ENCODE measurements at places on chromosomes 5 and 9. TPM values are rescaled to one million over a fixed set of nuclear protein-coding genes. Genes with fewer than 3 reads are reported as not detected.

GRCh38 chr9:17082343-17083064 is 52.3 kb upstream of the CNTLN start:
- no peak for DNase-seq

GRCh38 chr5:55994998-55995914 is 493 bp upstream of the IL6ST start:
- DNase-seq, result peak; percentile 97

DNA sequence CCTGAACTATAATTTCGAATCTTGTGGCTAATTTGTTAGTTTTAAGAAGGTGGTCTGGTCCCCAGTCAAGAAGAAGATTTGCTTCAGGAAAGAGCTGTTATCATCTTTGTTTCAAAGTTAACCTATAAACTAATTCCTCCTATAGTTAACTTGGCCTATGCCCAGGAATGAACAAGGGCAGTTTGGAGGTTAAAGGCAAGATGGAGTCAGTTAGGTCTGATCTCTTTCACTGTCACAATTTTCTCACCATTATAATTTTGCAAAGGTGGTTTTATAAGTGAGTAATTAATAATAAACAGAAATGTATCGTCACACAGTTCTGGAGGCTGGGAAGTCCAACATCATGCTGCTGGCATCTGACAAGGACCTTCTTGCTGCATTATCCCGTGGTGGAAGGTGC is 238.6 kb downstream of the PIK3R1 start:
- DNase-seq, result no peak

DNA sequence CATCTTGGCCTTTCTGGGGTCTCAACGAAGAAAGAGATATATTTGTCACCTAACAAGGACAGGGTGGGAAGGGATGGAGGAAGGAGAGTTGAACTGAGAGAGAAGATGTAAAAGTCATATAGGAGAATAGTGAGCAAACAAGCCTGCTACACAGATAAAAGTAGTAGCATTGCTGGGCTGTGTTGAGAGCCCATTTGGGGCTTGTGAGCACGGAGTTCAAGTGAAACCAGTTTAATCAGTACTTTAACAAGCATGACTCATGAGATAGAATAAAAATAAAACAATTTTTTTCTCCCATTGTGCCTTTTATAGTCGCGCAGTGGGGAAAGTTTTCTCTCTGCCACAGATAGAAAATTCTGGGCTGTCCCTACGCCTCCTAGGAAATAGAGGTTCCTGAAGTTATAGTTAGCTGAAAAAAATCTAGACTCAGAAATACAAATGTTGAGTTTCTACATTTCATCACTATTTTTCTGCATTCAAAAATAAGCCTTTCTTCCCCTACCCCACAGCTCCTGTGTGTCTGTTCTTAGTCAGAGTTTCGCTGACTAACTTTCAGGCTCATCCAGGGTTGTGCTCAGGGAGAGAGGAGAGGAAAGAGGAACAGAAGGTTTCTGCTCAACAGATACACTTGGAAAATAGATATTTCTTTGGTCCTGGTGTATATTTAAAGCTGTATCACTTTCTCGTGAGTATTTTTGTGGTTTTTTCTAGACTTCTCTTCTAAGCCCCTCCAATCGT is 395.8 kb upstream of the ADAMTSL1 start:
- DNase-seq, result no peak

NUTM2F gene
- total RNA-seq, result not detected

GRCh38 chr5:96026406-96027041 is 64.9 kb upstream of the ELL2 start:
- no peak for DNase-seq

DNA sequence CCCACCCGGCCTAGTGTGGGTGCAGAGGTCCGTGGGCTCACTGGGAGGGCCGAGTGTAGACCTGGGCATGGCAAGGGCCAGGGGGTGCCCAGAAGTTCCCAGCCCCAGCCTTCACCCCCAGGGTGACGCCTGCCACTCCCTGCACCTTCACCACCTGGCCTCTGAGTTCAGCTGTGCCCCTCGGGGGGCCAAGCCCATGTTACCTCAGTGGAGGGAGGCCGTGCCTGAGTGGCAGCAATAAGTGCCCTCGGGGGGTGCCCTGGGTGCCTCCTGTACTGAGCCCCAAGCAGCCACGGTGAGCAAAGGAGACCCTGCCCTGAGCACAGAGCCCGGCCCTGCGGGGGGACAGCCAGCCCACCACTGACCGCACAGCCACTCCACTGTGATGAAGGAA is 10.3 kb upstream of the FCN2 start:
- DNase-seq, result no peak

DNA sequence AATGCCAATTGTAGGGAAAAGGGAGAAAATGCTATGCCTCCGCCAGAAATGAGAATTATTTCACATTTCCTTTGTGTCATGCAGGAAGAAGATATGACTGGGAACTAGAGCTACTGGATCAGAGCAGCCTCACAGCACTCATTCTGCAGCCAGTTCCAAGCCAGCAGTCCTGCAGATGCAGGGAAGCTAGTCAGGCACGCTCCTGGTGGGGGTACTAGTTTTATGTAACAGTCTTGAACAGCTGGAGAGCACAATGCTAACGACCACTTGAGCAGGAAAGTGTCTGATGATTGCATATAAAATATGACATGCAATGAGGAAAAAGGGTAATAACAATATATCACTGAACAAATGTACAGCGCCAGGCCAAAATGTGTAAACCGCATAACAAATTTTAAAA is 21.7 kb downstream of the CDH10 start:
- no peak for DNase-seq

GRCh38 chr9:119597499-119597898 is 228.3 kb upstream of the BRINP1 start:
- no peak for DNase-seq

DNA sequence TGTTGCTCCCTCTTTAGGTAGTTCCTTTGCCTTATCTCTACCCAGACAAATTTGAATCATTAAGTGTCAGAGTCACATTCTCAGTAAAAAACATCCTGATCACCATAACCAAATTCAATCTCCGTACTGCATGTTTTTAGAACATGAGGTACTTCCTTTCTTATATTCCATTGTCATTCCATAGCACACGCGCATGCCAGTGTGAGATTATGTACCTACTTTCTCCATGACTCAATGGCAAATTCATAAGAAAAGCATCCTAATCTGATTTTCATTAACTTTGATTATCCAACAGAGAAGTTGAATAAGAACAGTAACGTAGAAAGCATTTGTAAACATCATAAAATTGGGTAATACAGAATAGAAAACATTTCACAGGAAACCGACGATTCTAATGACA is 1118.6 kb upstream of the CDH9 start:
- no peak for DNase-seq

ST8SIA4 gene
- total RNA-seq, result 36.2 TPM

GRCh38 chr5:32522429-32523143 is 62.8 kb upstream of the SUB1 start:
- DNase-seq, result no peak

DNA sequence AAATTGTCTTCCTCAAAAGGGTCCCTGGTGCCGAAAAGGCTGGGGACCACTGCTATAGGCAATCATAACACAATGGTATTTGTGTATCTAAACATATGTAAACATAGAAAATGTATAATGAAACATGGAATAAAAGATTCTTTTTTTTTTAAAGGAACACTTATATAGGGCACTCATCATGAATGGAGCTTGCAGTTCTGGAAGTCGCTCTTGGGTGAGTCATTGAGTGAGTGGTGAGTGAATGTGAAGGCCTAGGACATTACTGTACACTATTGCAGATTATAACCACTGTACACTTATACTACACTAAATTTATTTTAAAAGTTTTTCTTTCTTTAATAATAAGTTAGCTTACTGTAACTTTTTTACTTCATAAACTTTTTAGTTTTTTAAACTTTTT is 176.4 kb downstream of the ARRDC3 start:
- no peak for DNase-seq

TMEM141 gene
- total RNA-seq, result 14.7 TPM

- no peak for DNase-seq
Observed at GRCh38 chr5:138498376-138498775, 33.1 kb downstream of the EGR1 start.

DNA sequence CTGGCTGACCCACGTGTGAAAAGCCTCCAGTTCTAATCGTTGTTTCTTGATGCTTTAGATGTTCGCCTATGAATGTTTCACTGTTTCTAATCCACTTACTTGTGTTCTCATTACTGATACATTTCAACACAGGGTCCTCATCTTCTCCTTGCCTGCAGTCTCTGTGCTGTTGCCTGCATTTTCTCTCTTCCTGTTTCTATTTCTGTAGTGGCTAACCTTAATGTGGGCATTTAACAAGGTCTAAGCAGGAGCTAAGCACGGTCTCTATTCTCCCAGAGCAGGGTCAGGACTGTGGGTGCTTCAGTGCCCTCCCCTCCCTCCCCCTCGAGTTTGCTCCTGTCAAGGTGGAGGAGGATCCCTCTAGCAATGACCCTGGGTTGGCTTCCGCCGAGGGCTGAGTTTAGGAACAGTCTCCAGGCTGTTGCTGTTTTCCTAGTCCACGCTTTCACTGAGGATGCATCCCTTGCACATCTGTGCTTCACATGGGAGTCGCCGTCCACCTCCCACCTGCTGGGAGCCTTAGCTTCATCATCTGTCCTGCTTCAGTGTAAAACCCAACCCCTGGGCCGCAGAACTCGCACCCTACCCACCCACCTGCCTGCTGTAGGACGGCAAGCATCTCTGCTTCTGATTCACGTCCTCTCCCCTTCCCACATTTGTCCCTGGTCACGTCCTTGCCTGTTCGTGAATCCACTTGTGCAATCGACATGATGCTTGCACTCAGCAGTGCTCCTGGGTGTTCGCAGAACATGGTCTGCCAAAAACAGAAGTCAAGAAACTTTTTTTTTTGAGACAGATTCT is 2.4 kb upstream of the EXOC3 start:
- no peak for DNase-seq

GRCh38 chr9:121252104-121252851 is 15.7 kb upstream of the GSN start:
- no peak for DNase-seq

GRCh38 chr5:674630-675011 is 18.5 kb downstream of the TPPP start:
- DNase-seq, result no peak

DNA sequence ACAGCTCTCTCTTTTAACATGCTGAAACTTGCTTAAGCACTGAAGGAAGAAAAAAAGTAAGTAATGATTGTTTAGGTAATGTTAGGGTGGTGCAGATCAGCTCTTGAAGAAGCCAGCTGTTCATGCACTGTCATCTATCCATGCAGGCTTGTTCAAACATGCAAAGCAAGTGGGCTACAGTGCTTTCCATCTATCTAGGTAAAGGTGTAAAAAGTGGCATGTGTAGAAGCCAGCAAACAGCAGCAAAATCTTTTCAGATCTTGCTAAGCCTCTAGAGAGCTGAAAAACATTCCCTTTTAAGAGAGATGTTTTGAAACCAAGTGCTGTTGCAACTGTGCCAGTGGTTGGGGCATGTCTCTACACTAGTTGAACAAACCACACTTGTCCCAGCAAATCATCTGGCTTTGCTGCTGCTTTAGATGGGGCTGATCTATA is 214.4 kb downstream of the EFNA5 start:
- no peak for DNase-seq

DNA sequence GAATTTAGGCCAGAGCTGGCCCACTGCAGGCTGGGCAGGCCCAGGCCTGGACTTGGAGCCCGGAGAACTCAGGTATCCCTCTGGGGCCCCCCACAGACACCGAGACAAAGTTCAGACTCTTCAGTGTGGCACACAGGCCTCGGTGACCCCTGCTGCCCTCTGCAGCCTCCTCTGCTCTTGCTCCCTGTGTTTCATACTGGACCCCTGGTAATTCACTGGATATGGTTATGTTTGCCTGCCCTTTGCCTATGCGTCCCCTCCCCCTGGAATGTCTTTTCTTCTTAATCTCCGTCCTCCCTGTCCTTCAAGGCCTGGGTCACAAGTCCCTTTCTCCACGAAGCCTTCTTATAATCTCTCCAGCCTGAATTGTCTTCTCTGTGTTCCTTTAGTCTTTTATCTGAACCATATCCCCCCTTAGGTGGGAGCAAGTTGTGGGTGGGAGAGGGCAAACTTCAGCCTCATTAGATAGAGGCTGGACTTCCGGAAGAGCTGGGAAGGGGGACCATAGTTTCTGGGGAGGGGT is 30.1 kb downstream of the GSN start:
- no peak for DNase-seq

- DNase-seq, result no peak
Observed at GRCh38 chr9:99213197-99213596, 8.5 kb downstream of the ALG2 start.

GRCh38 chr9:113223963-113224362 is 2.6 kb downstream of the SLC31A1 start:
- DNase-seq, result no peak

ADAMTS16 gene
- 7.8 TPM for total RNA-seq

PCDHGC3 gene
- total RNA-seq, result 72.8 TPM
